ENCODE measurements at places on chromosomes 3 and 15.

DNA sequence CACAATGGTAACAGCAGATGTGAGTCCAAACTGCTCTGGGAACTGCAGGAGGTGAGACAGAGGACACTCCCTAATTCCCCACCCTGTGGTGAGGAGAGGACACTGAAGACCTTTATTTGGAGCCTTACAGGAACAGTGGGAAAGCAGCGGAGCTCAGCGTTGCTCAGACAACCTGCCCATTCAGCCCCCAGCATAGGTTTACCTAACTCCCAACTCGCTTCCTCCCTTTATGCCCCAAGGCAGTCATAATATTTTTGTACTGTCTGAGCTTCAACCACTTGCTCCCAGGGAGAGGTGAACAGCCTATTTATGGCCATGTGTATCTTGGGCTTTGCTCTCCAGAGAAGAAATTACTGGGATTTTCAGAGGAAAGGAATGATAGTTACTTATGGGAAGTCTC, 34.1 kb downstream of the SHC4 start:
- DNase-seq = no peak

DNA sequence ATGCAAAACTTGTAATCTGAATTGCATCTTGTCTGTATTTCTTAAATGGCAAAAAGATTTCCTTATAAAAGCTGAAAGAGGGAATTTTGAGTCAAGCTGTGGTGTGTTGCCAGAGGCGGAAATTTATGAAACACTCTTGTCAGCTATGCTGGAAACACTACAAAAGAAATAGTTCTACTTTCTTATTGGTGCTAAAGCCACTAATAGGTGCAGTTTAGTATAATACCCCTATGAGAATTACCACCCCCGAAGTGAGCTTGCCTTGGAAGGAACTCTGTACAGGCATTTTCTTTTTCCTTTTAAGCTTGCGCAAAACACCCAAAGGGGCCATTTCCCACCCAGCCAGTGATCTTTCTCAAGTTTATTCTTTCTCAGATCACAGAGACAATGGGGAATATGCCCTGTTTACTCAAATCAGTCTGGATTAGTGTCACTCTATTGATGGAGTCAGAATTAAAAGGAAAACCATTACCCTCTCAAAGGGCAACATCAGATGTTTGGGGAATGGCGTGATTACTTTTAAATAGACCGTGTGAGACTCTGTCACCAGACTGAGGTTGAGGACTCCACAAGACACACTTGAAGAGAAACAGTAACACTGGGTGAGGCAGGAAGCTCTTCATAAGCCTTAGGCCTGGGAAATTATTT, 166.0 kb downstream of the TP63 start:
- DNase-seq = no peak

GRCh38 chr15:101489237-101489598, 289 bp downstream of the PCSK6 start:
- no peak for DNase-seq

- DNase-seq = no peak
These were observed 144.0 kb downstream of the AQP9 start for GRCh38 chr15:58282060-58282708.

GRCh38 chr3:154582501-154582900, 152.5 kb upstream of the GPR149 start:
- DNase-seq = no peak

DNA sequence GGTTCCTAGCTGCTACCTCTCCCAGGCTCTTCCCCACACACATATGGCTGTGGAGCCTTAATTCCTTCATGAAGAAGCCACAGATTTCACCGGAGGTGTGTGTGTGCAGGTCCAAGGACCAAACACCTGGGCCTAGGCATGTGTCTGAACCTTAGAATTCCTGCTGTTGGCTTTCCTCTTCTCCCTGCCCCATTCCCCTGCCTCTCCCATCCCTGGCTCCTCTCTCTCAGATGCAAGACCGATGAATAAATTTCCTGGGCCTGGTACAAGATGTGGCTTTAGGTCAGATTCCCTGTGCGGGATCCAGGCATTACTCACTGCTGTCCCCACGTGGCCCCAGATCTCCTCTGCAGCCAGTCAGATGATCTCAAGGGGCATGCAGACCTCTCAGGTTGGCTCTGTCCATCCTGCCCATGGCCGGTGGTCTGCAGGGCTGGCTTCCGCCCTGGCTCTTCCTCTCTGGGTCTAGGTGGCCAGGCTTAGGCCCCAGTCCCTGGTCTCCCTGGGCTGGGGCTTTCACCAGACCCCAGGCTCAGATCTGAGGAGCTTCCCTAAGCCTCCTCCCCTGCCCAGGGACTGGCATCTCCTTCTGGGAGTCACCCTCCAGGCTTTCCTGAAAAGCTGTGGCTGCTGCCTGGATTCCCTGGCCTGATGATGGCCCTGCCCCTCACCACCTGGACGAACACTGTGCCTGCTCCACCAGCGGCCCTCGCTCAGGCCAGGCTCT, 20.5 kb downstream of the CCR9 start:
- DNase-seq = no peak

DNA sequence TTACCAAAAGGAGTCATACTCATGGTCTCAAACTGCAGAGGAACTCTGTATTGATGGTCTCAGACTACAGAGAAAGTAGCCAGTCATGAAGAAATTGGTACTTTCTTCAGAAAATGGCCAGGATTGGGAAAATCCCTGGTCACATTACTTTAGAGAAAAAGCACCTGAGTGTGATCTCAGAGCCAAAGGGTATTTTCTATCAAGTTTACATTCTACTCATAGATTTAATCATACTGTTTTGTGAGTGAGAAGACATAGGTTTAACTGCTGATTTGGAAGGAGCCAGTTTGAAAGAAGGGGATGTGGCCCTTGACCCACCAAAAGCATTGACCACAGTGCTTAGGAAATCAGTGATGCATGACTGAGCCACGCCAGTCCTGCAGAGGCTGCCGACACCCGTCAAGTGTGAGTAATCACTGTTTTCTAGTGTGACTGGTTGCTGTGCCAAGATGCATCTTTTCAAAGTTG, 203.6 kb downstream of the AKAP13 start:
- DNase-seq = no peak

DNA sequence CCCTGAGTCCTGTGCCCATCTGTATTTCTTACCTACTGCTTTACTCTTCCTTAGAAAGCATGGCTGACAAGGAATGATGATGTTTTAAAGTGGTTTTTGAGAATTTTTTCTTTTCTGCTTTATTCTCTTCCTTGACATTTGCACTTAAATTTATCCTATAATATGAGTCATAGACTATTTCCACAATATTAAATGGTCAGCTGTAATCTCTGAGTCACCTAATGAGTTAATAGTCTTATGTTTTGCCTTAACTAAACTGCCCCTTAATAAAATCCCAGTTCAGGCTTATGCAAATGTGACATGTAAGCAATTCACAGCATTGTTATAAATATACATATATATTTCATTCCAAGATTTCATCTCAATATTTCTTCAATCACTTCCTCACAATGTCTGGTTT, 23.8 kb downstream of the MEIS2 start:
- DNase-seq = no peak

DNA sequence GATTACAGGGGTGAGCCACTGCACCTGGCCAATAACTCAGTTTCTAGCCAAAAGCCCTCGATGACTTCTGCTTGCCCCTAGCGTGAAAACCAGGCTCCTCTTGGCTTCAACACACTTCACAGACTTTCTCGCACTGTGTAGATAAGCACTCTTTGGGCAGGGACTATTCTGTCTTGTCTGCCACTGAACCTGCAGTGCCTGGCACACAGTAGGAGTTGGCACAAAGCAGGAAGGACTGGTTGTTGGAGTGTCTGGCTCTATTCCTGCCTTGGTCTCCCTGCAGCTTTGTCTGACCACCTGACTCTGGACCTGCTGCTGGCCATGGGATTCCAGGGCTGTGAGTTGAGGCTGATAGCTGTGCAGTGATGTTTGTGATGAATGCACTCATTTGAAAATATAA, 46.4 kb upstream of the RGMA start:
- no peak for DNase-seq

- DNase-seq = peak; percentile 63
These were observed 16.4 kb downstream of the HEG1 start for GRCh38 chr3:125039131-125040100.

DNA sequence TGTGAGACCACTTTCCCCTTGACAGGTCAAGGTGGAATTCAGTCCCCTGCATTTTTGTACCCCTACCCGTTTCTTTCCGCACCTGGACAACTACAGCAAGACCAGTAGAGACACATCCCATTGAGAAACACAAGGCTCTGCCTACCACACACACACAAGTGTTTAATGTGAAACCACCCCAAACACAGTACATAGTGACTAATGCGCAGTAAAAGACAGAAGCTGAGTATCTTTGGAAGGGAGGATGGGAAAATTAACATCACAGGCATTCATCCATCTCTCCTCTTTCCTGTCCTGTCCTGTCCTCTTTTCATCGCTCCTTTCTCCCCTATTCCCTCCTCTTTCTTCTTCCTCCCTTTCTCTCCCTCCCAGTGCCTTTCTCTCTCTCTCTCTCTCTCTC, 64.8 kb downstream of the SCN11A start:
- no peak for DNase-seq

DNA sequence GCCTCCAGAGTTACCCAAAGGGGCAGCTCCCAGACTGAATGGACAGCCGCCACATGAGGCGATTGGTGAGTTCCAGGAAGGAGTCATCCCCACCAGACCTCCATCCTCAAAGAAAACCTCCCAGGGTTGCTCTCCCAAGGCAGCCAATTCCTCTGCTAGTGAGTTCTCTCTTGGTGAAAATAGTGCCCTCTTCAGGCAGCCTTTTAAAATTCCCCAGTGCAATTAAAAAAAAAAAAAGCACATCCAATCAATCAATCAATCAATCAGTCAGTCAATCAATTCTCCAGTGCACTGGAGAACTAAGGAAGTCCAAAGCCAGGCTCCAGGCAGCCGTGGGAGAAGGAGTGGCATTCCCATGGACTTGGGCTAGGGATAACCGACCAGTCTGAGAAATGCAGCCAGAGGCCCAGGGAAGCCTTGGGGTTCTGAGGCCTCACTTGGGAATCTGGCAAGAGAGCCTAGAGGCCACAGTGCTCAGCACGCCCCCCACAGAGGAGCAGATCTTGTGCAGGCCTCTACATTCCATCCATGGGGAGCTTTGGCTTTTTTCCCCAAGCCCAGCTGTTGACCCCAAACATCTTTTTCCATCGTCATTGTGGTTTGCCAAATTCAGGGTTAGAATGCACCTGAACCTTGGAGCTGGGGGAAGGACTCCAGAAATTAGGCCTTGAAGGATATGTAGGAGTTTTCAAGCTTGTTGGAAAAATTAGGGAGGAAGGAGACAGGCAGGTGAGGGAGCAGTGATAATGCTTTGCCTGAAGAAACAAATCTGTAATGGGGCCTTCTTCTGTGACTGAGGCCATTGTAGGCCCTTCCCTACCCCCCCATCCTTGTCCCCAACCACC, 4.8 kb downstream of the PAQR5 start:
- DNase-seq = no peak

DNA sequence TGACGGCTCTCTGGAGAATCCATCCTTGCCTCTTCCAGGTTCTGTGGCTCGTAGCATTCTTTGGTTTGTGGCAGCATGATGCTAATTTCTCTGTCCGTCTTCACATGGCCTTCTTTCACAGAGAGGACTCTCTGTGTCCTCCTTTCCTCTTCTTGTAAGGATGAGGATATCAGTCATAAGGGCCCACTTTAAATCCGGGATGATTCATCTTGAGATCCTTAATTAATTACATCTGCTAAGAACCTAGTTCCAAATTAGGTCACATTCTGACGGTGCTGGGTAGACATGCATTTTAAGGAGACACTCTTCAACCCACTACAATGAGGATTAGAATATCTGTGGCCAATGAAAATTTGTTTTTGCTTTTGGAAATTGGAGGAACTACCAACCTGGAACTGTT, 15.7 kb upstream of the GXYLT2 start:
- no peak for DNase-seq

- DNase-seq = no peak
These were observed 22.2 kb downstream of the CCRL2 start for GRCh38 chr3:46429250-46429649.

DNA sequence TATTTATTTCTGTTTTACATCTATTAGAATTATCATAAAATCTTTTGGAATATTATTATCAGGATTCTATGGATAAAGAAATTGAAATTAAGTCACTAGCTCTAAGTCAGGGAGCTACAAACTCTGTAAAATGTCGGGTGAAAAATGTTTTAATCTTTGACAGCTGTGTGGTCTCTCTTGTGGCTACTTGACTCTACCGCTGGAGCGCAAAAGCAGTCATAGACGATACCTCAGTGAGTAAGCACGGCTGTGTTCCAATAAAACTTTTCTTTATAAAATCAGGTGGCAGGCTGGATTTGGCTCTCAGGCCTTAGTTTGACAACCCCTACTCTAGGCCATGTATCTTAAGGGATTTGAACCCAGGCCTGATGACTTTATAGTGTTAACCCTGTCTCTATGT, 88.5 kb upstream of the PFN2 start:
- no peak for DNase-seq

DNA sequence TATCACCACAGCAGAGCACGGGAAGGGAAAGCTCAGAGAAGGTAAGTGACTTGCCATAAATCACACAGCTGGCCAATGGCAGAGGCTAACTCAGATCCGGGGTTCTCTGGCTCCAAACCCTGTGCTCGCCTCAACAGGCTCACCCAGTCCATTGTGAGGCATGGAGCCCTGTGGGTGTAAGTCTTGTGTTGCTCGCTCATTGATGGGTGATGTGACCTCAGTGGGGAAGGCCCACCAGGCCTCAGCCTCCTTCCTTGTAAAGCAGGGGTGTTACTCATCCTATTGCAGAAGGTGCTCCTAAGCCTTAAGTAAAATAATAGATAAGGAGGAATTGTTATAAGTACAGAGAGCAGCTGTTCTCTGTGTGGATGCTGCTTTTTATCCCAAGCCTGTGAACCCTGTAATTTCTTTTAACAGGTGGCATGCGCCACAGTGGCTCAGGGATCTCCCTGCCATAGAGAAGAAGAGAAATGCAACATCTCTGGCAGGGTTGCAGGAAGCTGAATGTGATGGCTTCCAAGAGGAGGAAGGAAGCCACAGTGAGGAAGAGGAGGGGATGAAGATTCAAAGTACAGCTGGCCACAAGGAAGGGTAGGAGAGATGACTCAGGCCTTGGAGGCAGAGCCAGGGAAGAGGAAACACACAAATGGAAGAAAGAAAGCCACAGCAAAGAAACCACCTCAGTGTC, 30.9 kb upstream of the SPSB4 start:
- no peak for DNase-seq

DNA sequence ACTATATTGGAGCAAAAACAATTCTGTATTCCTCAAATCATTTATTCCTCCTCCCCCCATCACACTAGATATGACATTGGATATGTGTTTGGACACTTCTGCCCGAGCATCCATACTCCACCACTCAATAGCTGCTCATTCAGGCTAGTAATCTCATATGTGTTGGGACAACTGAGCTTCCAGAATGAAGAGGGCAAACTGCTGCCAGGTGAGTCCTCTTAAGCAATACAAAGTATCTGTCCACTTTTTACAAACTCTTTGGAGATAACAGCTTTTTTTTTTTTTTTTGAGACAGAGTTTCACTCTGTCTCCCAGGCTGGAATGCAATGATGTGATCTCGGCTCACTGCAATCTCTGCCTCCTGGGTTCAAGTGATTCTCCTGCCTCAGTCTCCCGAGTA, 5.4 kb upstream of the TNFSF10 start:
- DNase-seq = no peak

DNA sequence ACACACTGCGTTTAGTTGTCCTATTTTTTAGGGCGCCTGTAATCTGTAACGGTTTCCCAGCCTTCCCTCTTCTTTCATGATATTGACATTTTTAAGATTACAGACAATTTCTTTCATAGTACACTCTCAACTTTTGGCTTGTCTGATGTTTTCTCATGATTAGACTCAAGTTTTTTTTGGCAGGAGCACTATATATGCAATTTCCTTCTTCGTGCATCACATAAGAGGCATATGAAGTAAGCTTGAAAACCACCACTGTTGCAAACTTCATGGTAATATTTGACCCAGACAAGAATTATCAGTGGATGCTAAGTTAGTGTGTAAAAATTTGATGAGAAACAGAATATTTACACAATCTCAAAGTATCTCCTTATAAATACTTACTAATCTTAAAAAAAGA, 119.2 kb upstream of the CMC1 start:
- no peak for DNase-seq

Data from brain (organoid and tissue), 16 donors.